ENCODE measurements at places on chromosomes 2 and 18.

DNA sequence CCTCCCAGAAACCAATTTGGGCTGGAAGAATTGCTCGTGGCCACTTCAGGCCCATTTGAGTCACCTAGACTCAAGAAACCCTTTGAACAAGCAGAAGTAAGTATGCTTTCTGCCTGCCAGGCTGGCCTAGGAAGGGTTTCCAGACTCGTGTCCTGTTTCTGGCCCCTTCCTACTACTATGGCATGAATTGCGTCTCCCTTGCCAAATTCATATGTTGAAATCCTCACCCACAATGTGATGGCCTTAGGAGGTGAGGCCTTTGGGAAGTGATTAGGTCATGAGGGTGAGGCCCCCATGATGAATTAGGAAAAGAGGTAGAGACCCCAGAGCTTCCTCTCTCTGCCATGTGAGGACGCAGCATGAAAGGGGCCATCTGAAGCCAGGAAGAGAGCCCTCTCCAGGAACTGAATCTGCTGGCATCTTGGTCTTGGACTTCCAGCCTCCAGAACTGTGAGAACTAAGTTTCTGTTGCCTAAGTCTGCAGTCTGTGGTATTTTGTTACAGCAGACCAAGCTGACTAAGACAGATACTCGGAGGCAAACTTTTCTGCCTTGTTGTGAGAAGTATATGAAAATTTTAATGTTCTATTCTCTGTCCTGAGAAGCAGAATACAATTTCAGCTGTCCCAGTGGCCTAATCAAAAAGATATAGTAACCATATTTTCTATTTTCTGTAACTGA, 13.1 kb downstream of the GPR45 start:
- no peak for DNase-seq

GRCh38 chr18:3248658-3249359, 1.2 kb downstream of the MYL12A start:
- no peak for DNase-seq

GRCh38 chr2:196168181-196168580, 3.2 kb downstream of the STK17B start:
- DNase-seq: no peak

- DNase-seq: no peak
Measured at GRCh38 chr2:178238154-178238521, 43.8 kb downstream of the OSBPL6 start.

DNA sequence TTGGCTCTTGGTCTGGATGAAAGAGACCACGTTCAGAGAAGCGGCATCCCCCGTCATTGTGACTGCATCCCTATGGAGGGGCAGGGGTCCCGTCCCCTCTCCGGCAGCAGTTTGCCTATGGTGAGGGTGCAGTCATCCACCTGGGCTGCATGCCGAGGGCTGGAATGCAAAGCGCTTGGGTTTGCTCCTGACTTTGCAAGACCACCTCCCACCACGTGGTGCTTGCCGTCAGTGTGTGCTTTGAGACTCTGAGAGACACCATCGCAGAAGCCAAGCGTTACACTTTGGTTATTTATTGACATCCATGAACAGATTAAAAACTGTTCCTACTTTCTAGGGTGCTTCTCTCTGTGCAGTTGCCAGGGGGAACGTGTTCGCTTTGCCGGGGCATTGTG, 59.5 kb downstream of the SH3RF3 start:
- DNase-seq: no peak

DNA sequence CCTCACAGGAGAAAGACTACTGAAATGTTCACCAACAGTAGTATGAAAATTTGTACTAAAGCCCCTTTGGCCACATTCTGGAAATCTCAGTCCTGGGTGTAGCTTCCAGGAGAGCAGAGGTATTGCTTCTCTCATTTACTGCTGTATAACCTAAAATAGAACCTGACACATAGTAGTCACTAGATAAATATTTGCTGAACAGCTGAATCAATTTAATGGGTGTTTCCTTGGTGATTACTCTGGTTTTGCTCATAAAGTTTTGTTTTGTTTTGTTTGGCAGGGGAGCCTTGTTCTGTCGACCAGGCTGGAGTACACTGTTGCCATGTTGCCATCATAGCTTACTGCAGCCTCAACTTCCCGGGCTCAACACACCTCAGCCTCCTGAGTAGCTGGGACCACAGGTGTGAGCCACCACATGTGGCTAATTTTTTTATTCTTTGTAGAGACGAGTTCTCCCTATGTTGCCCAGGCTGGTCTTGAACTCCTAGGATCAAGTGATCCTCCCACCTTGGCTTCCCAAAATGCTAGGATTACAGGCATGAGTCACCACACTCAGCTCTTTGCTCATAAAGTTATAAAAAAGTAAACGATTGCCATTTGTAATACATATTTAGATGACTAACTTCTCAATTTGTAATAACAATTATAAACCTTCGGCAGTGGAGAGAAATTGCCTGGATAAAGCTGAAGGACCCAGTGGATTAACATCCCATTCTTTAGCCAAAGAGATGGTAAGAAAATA, 11.5 kb upstream of the PARD3B start:
- DNase-seq: no peak

GRCh38 chr2:29865512-29865911, 55.9 kb downstream of the ALK start:
- no peak for DNase-seq

GRCh38 chr18:26421931-26422330, 126.4 kb downstream of the KCTD1 start:
- DNase-seq: no peak

DNA sequence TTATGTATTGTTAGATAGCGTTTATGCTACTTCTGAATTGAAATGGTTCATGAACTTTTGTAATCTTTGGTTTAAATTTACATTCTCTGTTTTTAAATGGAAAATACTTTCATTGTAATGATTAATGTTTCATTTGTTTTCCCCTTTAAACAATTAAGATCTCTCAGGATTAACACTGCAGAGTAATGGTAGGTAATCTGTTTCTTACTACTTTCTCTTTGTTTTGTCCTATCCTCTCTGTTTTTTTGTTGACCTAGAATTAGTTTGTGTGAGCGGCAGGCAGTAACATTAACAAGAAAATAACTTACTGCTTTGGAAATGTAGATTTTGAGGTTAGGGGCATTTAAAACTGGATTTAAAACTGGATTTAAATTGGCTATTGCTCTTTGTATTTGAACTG, 19.1 kb downstream of the SMAD4 start:
- no peak for DNase-seq

DNA sequence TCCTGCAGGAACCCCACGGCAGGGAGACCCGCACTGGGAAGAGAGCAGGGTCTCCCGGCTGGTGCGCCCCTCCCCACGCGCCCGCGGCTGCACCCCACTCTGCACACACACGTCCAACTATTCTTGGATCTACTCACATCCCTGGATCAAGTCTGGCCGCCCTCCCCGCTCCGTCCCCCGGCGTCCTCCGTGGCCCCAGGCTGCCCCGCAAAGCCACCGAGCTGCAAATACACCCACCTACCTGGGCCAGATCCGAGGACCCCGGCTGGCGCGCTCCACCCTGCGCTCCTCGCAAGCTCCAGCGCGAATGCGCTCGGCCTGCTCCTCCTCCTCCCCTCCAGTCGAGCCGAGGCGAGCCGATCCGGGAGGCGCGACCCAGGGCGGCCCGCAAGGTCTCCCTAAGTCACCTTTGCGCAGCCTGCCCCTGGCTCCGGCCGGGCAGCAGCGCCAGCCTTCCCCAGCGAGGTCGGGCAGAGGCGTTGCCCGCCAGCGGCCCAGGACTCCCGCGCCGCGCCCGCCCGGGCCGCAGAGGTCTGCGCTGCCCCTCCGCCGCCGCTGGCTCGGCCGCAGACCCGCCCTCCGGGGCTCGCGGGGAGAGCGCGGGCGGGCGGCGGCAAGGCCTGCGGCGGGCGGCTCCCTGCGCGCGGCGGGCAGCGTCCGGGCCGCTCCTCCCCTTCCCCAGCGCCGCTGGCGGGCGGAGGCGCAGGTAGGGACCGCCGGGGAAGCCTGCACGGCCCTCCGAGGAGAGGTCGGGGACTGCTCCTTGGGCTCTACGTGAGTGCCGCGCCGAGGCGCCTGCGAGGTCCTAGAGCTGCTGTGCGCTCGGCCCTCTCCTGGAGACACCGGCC, 126.0 kb downstream of the OSBPL1A start:
- DNase-seq: peak; percentile 83

DNA sequence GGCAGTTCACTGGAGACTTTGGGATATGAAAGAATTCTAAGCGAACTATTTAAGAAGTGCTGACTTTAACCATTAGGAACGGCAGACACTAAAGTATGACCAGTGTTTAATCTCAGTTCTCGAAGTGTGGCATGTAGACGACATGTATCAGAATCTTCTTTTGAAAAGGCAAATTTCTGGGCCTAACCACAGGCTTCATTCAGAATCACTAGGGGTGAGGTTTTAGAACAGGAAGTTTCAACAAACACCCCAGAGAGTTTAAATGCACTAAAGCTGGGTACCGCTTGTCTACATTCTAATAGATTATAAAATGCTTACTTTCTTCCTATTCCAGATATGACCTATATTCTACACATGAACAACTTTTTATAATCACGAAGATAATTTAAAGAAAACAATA, 180.3 kb downstream of the ANKRD44 start:
- DNase-seq: no peak

- DNase-seq: no peak
Measured at GRCh38 chr18:21979171-21979560, 190.2 kb upstream of the GATA6 start.

GRCh38 chr2:10781746-10782145, 30.8 kb downstream of the PDIA6 start:
- DNase-seq: no peak

GRCh38 chr18:11269257-11269656, 119.9 kb upstream of the PIEZO2 start:
- DNase-seq: peak; percentile 69

GRCh38 chr18:12334366-12334808, 26.3 kb downstream of the TUBB6 start:
- no peak for DNase-seq

DNA sequence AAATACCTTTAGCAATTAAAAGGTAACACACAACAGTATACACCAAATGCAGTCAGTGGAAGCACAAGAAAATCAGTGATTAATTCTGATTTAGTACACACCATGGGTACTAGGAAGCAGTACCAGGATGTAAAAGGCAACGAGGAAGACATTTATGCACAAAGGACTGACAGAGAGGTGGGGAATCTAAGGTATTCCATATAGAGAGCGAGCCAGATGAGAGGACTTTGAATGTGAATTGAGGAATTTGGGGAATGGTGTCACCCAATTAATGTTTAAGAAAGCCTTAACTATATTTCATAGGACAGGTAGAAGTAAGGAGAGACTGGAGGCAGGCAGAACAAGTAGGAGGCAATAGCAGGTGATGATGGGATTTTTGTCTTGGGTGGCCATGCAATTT, 11.7 kb downstream of the CPS1 start:
- no peak for DNase-seq

GRCh38 chr18:45025089-45025450, 344.4 kb downstream of the SETBP1 start:
- DNase-seq: no peak

- no peak for DNase-seq
Measured at GRCh38 chr2:61557381-61557780, 19.2 kb upstream of the XPO1 start.

GRCh38 chr2:69305712-69306392, 81.2 kb downstream of the GFPT1 start:
- peak; percentile 46 for DNase-seq

- no peak for DNase-seq
Measured at GRCh38 chr18:74291472-74291770, 342 bp downstream of the CYB5A start.

DNA sequence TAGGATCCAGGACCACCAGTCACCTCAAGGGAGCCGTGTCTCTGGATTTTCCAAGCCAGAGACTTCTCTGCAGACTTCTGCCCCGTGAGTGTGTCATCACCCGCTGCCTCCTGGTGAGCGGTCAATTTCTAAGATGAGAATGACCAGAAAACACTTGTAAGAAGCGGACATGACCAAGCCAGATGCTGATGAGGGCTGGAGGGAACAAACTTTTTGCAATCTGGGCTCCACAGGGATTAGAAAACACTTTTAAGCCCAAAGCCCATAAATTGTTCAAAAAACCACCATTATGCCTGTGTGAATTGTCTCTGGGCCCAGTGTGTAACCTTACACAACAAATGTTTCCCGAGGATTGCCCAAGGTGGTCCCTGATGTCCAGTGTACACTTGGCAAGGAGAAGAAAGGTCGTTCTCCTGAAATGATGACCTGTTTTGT, 5.3 kb upstream of the NPPC start:
- DNase-seq: no peak
